ENCODE measurements at places on chromosomes 6 and 20.

- no peak for DNase-seq
Measured at GRCh38 chr6:45644720-45645119, 267.0 kb upstream of the SUPT3H start.

DNA sequence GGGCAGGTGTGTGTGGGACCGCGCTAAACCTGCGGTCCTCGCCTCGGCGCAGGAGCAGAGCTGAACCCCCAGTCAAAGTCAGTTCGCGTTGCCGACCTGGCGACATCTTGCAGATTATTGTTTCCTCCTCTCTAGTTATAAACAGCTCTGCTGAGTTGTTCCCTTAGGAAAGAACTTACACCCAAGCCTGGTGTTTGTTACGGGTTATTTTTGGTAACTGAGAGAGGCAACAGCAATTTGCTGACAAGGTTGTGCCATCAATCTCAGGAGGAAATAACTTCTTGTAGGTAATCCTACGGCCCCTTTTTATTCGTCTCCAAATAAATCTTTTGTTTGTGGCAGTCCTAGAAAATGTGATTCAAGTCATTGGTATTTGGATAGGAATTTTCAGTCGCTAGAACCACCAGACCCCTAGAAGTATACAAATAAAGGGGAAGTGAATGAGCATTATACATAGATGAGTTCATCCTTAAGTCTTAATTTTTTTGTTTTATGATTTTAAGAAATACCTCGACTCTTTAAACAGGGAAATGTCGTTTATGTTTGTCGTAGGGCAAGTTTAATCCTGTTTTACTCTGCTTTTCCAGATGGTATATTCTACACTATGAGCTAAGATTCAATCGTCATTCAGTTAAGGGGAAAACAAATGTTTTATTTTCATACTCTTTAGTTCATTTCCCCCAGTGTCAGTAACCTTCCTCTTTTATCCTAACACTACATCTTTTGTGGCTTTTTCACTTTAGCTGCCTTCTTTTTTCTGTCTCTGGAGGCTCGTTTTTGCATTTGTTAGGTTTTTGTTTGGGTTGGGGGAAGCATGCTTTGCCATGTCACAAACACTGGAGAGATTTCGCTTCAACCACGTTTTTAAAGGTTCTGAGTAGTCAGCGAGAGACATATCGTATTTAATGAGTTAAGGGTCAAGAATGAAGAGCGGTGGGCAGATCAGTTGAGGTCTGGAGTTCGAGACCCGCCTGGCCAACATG lies 1.2 kb downstream of the PM20D2 start:
- DNase-seq = peak; percentile 26

GRCh38 chr20:2760952-2761305 lies 39.5 kb downstream of the CPXM1 start:
- DNase-seq = no peak

DNA sequence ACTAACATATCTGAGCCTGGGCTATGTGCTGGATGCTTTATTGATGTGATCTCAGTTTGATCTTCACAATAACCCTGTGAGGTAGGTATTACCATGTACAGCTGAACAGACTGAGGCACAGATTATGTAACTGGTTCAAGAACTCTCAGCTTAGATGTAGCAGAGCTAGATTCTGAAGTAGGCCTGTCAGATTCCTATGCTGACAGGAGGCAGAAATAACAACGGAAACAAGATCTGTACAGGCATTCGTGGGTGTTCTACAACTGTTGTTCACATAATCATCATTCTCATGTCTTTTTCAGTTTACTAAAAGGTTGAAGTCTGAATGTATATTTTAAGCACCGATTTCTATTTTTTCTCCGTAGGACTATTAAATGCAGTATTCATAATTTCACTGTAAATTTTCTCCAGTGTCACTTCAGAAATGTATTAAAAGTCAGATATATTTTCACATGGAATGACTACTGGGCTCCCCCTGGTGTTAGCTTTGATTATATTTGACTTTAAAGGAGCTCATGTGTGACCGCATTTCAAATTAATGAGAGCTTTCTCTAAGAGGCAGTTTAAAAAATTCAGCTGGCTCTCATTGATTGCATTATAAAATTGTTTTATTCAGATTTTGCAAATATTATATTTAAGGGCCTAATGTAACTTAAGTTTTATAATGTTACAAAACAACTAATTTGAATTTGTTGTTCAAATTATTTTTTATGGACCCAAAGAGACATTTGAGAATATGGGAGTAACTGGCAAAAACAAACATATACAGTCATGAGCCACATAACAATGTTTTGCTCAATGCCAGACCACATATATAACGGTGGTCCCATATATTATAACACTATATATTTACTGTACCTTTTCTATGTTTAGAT lies 36.4 kb upstream of the SLC17A4 start:
- peak; percentile 40 for DNase-seq

GRCh38 chr6:18245642-18246041 lies 18.7 kb downstream of the DEK start:
- no peak for DNase-seq

GRCh38 chr6:146200176-146200575 lies 171.3 kb downstream of the GRM1 start:
- DNase-seq = peak; percentile 35

- DNase-seq = peak; percentile 12
Measured at GRCh38 chr6:28005152-28005890, 48.3 kb downstream of the OR2B6 start.

DNA sequence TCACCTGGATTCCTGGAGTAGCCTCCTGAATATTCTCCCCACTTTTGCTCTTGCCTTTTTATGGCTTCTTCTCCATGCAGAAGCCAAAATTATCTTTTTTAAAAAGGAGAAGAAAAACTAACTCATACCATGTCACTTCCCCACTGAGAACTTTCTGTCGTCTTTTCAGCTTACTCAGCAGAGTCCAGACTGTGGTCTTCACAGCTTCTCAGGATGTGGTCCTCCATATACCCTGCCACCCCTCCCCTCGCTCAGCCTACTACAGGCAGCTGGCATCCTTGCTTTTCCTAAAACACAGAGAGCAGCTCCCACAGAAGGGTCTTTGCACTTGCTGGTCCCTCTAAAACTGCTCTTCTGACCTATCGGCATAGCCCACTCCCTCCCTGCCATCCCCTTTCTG lies 89.4 kb upstream of the ISM1 start:
- DNase-seq = no peak

DNA sequence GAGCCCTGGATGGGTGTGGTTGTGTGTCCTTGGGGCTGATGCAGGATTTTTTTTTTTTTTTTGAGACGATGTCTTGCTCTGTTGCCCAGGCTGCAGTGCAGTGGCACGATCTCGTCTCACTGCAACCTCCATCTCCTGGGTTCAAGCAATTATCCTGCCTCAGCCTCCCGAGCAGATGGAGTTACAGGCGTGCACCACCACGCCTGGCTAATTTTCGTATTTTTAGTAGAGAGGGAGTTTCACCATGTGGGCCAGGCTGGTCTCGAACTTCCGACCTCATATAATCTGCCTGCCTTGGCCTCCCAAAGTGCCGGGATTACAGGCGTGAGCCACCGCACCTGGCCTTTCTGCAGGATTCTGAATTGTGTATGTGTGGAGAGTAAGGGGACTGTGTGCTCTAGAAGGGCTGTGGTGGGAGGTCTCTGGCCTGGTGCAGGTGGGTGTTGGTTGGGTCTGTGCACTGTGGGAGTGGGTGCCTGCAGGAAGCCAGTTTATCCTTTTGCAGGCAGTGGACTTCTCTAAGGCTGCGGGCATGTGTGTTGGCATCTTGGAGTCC lies 11.0 kb upstream of the ID1 start:
- DNase-seq = no peak

- DNase-seq = peak; percentile 63
Measured at GRCh38 chr6:127022302-127022701, 96.2 kb upstream of the RSPO3 start.

DNA sequence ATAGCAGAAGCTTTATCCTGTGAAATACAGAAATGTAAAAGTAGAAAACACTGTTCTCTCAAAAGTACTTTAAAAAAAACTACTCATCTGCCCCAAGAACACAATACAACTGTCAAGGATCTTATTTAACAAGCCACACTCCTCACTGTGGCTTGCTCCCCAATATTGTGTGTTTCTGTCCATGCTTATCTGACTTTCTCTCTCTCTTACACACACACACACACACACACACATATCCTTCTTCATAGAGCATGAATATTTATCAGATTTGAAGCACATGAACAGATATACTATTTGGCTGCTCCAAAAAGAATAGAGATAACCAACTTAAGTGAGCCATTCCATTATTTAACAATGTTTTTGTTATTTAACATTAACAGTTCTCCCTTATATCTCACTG lies 3.6 kb upstream of the PHIP start:
- no peak for DNase-seq

GRCh38 chr6:145034664-145035063 lies 700.7 kb downstream of the EPM2A start:
- peak; percentile 28 for DNase-seq

DNA sequence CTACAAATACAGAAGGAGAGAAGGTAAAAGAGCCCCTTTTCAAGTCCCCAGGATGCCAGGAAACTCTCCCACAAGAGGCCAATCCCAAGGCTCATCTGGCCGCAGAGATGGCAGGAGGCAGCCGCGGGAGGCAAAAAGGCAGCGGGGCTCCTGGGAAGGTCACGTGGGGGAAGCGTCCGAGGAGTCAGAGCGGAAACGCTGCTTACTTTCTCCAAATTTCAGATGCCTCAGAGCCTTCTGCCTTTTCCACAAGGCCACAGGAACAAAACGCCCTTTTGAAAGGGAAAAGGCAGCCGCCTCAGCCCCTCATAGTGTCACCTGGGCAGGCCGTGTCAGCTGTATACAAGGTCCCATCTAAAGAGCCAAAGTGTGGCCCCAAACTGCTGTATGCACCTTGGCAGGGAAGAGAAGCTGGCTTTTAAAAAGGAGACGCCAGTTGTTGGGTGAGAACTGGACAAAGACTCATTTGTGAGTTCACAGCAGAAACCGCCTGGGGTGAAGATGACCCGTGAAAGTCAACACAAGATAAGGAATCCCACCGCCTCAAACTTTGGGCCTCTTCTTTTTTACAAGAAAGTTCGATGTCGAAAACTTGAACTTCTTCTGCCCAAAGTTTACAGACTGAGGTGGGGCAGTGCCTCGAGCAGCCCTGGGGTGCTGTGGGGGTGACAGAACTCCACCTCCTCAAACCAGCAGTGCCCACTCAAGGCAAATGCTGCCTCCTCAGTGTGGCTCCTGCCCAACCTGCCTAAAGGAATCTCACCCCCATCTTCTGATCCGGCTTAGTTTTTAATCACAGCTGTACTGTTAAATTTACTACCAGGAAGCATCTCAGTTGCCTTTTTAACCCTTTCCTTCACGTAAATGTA lies 45.4 kb downstream of the EZR start:
- no peak for DNase-seq

DNA sequence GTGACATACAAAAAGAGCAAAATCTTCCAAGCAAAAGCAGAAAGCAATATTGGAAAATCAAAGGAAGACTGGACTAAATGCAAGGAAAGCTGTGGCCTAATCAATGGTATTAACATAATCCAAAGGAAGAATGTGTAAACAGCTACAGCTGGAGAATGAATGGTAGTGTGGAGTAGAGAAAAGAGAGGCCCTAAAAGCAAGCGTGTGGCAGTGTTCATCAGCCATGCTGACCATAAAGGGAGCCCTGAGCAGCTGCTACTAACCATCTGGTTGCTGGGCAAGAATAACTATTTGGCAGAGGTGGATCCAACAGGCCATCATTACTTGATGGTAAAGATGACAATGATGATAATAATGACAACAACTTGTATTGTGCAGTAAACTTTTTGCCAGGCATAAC lies 148.5 kb upstream of the BEND6 start:
- no peak for DNase-seq

- DNase-seq = peak; percentile 67
Measured at GRCh38 chr6:37381579-37381978, 27.8 kb downstream of the RNF8 start.

- peak; percentile 95 for DNase-seq
Measured at GRCh38 chr6:150256618-150257272, 112.1 kb upstream of the IYD start.

DNA sequence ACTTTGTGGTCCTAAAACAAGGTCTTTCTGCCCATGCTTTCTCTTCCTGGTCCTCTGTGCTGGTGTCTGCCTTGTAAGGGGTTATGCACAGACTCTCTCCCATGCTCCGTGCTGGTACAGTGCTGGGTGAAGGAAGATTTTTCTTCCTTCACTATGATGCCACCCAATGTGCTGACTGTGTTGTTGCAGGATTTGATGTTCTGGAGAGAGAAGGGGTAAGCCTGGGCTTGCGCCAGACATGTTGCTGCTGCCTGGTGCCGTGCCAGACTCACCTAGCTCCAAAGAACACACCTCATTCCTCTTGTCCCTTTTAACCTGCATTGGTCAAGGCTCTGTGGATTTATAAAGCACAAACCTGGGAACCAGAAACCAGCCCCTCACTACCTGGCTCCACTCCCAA lies 28.4 kb upstream of the ARMH2 start:
- DNase-seq = no peak

- DNase-seq = peak; percentile 69
Measured at GRCh38 chr20:37902504-37903313, at the start of gene VSTM2L. Gene VSTM2L (plus strand): TSS chr20:37903127. CDS start chr20:37903351, 224 bp downstream.

- peak; percentile 8 for DNase-seq
Measured at GRCh38 chr20:910870-911770, 5.0 kb downstream of the ANGPT4 start.

GRCh38 chr6:75952128-75952527 lies 120.3 kb downstream of the IMPG1 start:
- no peak for DNase-seq

GRCh38 chr20:5153152-5153467 lies 26.3 kb downstream of the CDS2 start:
- no peak for DNase-seq

DNA sequence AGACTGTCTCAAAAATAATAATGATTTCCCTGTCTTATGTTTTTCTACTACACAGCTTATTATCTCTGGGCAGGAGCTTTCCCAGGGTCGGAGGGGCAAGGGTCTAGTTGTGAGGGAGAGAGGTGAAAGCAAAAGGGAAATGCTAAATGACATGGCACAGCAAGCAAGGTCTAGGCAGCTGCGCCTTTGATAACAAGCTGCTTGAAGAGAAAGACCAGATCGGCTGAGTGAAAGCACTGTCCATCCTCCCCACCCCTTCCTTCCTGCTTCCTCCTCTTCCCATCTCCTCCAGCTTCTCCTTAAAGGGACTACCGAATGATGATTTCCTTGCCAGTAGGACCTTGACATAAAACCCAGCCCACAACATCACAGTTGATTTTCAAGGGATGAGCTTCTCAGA lies 158.1 kb upstream of the AKAP12 start:
- no peak for DNase-seq

- no peak for DNase-seq
Measured at GRCh38 chr6:86959656-86960055, 22.3 kb downstream of the HTR1E start.

DNA sequence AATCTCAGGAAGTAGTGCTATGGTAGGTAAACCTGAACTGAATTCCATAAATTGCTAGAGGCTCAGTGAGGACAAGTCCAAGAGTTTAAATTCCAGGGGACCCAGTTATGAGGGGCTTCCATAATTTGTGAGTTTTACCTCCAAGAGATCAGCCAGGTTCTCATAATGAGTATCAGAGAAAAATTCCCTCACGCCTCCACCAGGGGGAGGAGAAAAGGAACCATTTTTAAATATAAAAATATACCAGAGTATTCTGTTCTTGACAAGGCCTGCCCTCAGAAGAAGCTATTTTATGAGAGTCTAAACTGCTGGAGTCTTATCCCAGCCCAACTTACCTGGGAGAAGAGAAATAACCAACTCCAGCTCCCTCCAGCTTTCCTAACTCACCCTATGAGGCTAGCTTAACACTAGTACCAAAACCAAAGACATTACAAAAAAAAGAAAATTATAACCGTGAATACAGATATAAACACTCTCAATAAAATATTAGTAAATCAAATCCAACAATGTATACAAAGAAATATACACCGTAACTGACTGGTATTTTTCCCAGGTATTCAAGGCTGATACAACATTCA lies 158.7 kb downstream of the TFAP2A start:
- DNase-seq = no peak

Measured in fibroblast of mammary gland (primary cell).